ENCODE measurements at places on chromosomes 5 and 9.

GRCh38 chr9:119398350-119398749, 29.1 kb upstream of the BRINP1 start:
- no peak for DNase-seq

GRCh38 chr5:101608322-101608721, 687.8 kb downstream of the SLCO4C1 start:
- DNase-seq: no peak

DNA sequence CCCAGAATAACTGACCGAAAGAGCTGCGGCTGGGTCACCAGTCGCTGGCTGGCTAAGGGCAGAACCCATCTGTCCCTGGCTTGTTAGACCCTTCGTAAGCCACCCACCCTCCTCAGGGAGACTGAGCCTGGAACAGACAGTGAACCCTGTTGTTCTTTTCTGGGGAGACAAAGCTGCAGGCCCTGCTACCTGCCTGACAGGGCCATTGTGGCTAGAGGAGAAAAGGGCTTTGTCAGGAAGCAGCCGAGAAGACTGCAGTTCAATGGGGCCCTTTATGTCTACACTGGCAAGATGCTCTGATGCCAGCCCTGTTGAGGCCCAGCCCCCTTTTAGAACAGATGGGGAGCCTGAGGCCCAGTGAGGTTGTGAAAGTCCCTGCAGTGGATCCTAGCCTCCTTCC, 3.7 kb upstream of the NIPAL4 start:
- DNase-seq: no peak

DNA sequence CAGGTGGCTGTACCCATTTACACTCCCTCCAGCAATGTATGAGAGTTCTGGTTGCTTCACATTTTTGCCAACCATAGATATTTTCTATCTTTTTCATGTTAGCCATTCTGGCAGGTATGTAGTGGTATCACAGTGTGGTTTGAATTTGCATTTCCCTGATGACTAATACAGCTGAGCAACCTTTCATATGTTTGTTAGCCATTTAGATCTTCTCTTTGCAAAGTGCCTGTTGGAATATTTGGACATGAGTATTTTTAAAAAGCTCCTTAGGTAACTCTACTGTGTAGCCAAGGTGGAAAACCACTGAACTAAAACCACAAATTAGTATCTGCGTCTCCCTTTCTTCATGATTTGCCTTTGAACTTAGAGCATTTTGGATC, 31.9 kb downstream of the IRF1 start:
- no peak for DNase-seq

DNA sequence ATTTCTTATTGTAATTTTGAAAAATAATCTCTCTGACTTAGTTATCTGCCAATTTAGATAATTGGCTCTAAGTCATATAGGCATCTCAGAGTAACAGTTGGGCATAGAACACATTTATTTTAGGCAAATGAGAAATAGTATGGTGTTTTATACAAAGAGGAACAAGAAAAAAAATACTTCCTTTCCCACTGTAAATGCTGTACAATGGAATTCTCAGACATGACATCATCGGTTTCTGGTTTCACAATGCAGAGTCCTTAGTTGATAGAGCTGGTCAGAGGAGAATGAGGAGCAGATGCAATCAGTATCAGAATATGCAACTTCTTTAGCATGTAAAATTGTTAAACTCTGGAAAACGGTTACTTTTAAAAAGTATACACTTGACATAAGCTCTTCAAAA, 49.4 kb downstream of the PLK2 start:
- DNase-seq: no peak

DNA sequence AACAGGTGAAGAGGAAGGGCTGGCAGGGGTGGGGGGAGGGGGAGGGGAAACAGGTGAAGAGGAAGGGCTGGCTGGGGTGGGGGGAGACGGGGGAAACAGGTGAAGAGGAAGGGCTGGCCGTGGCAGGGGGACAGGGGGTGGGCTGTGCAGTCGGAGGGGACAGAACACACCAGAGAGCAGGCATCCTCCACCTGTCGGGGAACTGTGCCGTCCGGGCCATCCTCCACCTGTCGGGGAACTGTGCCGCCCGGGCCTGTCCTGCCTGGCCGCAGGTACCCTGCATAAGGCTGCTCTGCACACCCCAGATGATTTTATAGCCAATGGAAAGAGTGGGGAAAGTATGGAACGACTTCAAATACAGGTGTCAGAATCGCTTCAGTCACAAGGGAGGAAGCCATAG, 32.5 kb upstream of the PPP1R26 start:
- no peak for DNase-seq

DNA sequence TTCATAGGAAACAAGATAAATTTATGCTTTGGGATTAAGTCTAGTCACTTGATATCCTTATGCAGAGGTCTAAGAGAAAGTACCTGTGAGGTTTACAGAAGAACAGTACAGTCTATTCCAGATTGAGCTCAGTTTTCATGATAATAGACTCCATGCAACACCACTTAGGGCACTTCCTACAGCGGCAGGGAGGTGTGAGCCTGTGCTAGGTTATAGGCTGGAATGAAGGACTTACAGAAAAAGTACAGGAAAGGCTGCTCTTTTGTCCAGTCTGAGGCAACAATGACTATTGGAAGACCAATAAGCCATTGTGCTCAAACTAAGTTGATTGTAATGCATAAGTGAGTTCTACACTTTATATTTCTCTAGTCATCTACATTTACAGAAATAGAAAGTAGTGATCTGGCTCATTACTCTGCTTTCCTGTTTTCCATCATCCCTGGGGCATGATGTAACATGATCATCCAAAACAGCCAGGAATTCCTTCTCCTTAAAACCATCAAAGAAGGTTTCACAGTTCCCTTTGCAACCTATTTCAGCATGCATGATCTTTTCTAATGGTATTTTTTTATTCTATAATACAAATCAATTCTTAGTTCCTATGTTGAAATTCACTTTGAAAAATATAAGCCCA, 322.8 kb downstream of the SLF1 start:
- DNase-seq: no peak

DNA sequence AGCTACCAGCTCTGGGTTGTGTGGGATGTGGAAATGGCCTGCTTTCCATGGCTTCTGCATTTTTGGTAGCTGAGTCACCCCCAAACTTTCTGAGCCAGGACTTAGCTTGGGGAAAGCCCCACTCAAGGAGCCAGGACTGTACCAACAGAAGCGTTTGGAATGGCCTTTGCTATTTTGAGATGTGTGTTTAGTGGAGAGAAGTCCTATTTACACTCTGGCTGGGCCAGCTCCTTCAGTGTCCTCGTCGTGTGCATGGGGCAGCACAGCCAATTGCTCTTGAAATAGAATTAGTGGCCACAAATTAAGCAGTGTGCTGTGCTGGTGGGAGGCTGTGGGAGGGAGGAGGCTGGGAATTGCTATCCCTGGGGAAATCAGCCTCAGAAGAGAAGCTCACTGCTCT, 51.6 kb downstream of the ENTREP1 start:
- DNase-seq: no peak

- no peak for DNase-seq
Observed at GRCh38 chr9:99824378-99825171, 2.9 kb downstream of the NR4A3 start.

DNA sequence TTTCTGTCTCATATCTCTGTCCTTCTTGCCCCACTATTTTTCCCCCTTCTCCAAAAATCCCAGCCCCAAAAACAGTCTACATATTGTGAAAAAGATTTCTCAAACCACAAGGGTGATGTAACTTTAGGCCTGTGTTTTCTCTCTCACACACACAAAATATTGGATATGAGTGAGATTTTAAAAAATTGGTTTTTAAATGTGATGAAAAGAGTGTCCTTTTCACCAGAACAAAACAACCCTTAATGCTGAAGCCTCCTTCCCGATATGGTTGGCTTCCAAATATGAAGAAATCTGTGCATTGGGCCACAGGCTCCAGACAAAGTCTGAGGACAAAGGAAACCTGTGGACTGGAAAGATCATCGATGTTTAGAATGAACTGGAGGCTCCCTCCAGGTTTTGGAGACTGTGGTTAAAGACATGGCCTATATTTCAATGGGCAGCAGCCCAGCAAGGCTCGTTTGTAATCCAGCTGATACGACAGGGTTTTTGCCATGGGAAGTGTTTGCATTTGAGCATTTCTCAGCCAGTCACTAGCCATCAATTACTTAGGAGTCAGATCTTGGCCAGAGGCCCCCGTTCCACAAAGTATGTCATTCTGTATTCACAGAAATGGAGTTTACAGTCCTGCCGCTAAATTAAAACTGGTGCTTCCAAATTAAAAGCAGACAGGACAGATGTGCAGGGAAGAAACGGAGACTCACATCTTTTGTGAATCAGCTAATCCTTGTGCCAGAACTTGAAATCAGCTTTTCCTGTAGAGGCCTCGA, 546.3 kb downstream of the EBF1 start:
- no peak for DNase-seq

All from activated CD4-positive, alpha-beta T cell treated with anti-CD3 and anti-CD28 coated beads for 24 hours (primary cell).